ENCODE measurements at places on chromosomes 16 and 17. TPM values are rescaled to one million over a fixed set of nuclear protein-coding genes. Genes with fewer than 3 reads are reported as not detected.

NFAT5 gene
- 22.0 TPM for total RNA-seq

TMEM204 gene
- 7.3 TPM for total RNA-seq

MT1H gene
- total RNA-seq, result not detected

SULT1A2 gene
- 0.43 TPM for total RNA-seq

DCAF7 gene
- 11.7 TPM for total RNA-seq

NPIPA7 gene
- total RNA-seq, result 3.8 TPM

FOXF1 gene
- not detected for total RNA-seq

KRTAP2-3 gene
- not detected for total RNA-seq

ORC6 gene
- total RNA-seq, result 4.7 TPM

SLC35G6 gene
- total RNA-seq, result not detected

CD68 gene
- total RNA-seq, result not detected

TCAP gene
- total RNA-seq, result 5.2 TPM

BCL6B gene
- not detected for total RNA-seq

NACA2 gene
- total RNA-seq, result not detected

DHRS11 gene
- total RNA-seq, result 1.7 TPM

ADGRG1 gene
- 3.8 TPM for total RNA-seq

PLA2G10 gene
- not detected for total RNA-seq

MARCHF10 gene
- not detected for total RNA-seq

SHISA6 gene
- not detected for total RNA-seq

FAM171A2 gene
- total RNA-seq, result 0.24 TPM

CCL14 gene
- not detected for total RNA-seq

SLC16A6 gene
- total RNA-seq, result 11.0 TPM

SCARF1 gene
- total RNA-seq, result 0.25 TPM

NTN3 gene
- total RNA-seq, result not detected

MATCAP1 gene
- total RNA-seq, result 7.7 TPM

NRN1L gene
- 0.90 TPM for total RNA-seq

SEPTIN1 gene
- total RNA-seq, result 147 TPM

JPT1 gene
- total RNA-seq, result 15.1 TPM

TBC1D28 gene
- not detected for total RNA-seq

RGS9 gene
- 1.6 TPM for total RNA-seq

B3GNT9 gene
- 0.58 TPM for total RNA-seq

ARL2BP gene
- total RNA-seq, result 32.8 TPM

LRRC37A3 gene
- 6.2 TPM for total RNA-seq

PERCC1 gene
- total RNA-seq, result 1.2 TPM
